ENCODE measurements at places on chromosomes 6 and 20.

DNA sequence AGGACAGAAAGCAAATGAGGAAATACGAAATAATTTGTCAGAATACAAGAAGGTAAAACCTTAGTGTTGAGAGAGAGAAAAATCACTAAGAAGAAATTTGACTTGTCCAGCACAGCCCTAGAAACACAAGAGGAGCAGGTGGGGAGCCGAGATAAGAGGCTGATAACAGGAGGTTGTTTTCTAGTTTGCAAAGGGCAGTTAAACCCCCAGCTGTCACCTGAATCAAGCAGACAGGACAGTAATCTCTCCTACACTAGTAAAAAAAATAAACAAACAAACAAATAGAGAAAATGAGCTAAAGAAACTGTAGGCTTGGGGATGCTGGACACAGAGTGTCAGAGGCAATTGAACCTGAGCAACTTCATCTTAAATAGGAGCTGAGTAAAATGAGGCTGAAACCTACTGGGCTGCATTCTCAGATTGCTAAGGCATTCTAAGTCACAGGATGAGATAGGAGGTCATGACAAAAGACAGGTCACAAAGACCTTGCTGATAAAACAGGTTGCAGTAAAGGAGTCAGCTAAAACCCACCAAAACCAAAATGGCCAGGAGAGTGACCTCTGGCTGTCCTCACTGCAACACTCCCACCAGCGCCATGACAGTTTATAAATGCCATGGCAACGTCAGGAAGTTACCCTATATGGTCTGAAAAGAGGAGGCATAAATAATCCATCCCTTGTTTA is 40.4 kb downstream of the FAM184A start:
- DNase-seq: no peak

- DNase-seq: no peak
Measured at GRCh38 chr20:17381724-17382123, 149.5 kb downstream of the BFSP1 start.

GRCh38 chr20:44038681-44039123 is 124.0 kb downstream of the TOX2 start:
- DNase-seq: no peak

- DNase-seq: no peak
Measured at GRCh38 chr6:25173951-25174474, 105.2 kb upstream of the CARMIL1 start.

GRCh38 chr6:128479048-128479666 is 41.2 kb downstream of the PTPRK start:
- DNase-seq: no peak

DNA sequence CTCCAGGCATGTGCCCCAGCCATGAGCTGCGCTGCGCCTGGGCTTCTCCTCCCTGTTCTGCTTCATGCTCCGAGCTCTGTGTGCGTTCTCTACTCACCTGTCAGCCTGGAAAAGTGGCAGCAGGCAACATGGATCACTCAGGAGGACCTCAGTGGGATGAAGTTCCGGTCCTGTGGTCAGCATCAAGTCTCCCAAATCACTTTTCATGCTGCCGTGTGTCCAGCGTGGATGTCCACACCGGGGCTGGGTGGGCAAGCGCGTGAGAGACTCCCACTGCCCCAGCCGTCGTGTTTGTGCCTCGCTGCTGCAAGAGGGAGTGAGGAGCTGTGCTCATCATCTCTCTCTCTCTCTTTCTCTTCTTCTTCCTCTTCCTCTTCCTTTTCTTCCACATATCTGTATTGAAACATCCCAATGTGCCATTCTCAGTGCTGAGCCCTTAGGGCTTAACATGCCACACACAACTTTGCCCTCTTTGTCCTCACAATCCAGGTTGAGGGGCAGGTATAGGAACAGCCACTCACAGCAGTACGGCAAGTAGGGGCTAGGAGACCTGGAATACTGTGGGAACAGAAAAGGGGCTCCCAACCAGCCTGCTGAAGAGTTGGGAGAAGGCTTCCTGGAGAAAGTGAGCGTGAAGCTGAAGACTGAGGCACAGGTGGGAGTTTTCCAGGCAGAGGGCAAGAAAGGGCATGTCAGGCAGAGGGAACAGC is 3.8 kb upstream of the PDYN start:
- no peak for DNase-seq

DNA sequence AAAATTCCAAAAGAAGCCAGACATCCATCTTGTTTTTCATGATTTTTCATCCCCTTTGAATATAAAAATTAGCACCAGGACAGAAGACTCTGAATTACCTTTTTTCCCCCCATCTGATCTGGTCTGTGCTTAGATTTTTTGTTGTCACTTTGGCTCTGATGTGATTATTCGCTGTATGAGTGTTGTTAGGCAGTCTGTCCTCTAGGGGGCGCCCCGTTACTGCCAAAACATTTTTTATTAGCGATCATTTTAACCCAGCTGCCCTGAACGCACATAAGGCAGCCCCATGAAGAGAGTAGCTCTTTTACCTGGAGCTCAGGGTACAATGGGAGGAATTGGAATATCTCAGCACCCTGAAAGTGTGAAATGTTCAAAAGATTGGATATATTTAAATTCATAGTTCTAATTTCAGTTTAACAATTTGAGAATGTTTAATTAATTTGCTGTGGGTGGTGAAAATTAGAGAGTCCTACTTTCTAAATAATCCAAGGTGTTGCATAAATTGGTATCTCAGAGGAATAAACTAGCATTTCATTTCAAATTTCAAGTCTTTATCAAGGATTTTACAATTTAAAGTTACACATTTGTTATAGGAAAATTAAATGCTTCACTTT is 60.8 kb downstream of the PRPH2 start:
- DNase-seq: peak; percentile 74
